ENCODE measurements at places on chromosomes 2 and 18. TPM values are rescaled to one million over a fixed set of nuclear protein-coding genes. Genes with fewer than 3 reads are reported as not detected.

DNA sequence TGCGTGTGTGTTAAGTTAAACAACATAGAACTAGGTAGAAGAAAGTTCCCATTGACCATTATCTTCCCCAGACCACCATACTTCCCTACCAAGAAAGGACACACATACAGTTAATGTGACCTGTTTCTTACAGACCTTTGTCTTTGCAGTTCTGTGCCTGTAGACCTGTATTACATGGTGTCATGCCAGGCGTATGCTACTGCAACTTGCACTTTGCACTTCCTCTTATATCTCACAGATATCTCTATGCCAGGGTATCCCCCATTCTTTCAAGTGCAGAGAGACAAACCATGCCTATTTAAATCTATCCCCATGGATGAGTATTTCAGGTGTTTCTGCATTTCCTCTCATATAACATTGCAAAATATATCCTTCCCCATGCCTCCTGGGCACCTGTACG lies 136.8 kb upstream of the PKDCC start:
- no peak overlapping the region for H3K4me3 ChIP-seq
- H3K36me3 ChIP-seq, result no peaks in the 10 kb centered on the region
- H3K27ac ChIP-seq, result no peak overlapping the region
- no peaks in the 10 kb centered on the region for H3K27me3 ChIP-seq

Gene KCNIP3
- 0.26 TPM for total RNA-seq

DNA sequence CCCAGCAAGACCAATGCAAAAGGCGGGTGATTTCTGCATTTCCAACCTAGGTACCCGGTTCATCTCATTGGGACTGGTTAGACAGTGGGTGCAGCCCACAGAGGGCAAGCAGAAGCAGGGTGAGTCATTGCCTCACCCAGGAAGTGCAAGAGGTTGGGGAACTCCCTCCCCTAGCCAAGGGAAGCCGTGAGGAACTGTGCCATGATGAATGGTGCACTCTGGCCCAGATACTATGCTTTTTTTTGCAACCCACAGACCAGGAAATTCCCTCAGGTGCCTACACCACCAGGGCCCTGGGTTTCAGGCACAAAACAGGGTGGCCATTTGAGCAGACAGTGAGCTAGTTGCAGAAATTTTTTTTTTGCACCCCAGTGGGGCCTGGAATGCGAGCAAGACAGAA lies 662.6 kb upstream of the ACVR2A start:
- peaks cover 2% of the 10 kb centered on the region for H3K27me3 ChIP-seq
- H3K4me1 ChIP-seq, result peaks cover 3% of the 10 kb centered on the region
- no peak overlapping the region for H3K27ac ChIP-seq
- no peak overlapping the region for H3K4me3 ChIP-seq

DNA sequence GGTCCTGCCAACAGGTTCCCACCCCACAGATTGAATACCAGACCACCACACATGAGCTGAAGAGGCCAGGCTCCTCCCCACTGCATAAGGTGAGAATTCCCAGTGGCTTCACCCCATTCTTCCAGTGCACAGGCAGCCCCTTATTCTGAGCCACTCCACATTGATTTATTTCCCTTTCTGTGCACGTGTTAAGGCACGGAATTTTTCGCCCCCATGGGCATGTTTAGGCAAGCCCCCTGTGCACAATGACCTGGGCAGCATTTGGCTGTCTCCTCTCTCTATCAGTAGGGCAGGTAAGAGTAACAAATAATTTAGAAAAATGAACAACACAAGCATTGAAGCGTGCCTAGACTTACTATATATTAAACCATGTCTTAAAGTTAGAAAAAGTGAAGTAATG lies 15.2 kb upstream of the CHAC2 start:
- DNase-seq, result no peak
- H3K36me3 ChIP-seq, result peaks cover 5% of the 10 kb centered on the region
- no peaks in the 10 kb centered on the region for H3K4me1 ChIP-seq
- no peaks in the 10 kb centered on the region for H3K27me3 ChIP-seq
- H3K4me3 ChIP-seq, result no peak overlapping the region
